IMR-90 (cell line): ENCODE measurements at places on chromosomes 2 and 18. TPM values are rescaled to one million over a fixed set of nuclear protein-coding genes. Genes with fewer than 3 reads are reported as not detected.

DNA sequence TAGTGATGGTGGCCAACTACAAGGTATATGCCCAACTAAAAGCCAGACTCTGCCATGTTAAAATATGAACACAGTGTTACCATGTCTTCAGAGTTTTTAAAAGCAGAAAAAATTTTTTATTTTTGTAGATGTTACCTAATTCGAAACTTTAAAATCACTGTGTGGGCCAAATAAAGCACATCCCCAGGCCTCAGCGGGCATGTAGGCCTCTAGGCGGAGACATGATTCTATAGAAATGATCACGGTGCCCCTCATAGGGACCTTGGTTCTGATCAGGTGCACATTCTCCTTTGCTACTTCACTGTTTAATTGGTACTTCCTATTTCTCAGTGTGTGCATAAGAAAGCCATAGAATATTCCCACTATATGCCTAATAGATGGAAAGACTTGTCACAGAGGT, 349.2 kb downstream of the XIRP2 start:
- no peak overlapping the region for H3K27ac ChIP-seq
- no peaks in the 10 kb centered on the region for H3K36me3 ChIP-seq
- no peaks in the 10 kb centered on the region for H3K27me3 ChIP-seq

Gene SH3RF3
- total RNA-seq, result 3.4 and 3.9 TPM in 2 replicates

Gene NFATC1
- 0.28 and 0.36 TPM in 2 replicates for total RNA-seq

Gene IL1A
- 0.83 and 1.1 TPM in 2 replicates for total RNA-seq

DNA sequence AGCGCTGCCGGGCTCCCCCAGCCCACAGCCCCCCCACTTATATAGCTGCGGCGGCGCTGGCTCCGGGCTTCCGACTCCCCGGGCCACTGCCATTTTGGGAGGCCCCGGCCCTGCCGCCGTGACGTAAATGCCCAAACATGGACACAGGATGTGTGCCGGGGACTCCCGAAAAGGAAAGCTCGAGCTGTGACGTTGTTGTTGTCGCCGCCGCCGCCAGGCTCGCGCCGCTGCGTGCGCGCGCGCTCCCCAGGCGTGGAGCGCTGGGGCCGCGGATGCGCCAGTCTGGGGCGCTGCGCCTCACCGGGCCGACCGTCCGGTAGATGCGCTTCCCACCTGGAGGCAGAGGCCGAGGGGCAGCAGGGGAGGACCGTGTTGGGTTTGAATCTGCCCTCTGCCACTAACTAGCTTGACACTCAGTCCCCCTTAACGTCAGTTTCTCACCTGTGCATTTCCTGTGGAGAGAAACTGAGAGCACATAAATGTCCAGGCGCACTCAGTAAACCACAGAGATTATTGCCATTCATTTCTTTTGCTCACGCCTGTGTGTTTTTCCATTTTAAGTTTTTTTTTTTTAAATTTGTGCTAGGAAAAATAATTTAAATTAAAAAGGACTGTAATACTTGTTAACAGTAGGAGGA, at the start of gene EGR4:
EGR4 (minus strand) TSS at position 15 of the 638 bp plus-strand sequence. CDS start 231 bp downstream, outside the sequence.
- no peak within 1 kb of the TSS for H3K27ac ChIP-seq
- peak within 1 kb of the TSS; percentile 65 for H3K4me3 ChIP-seq
- no peaks in the 10 kb centered on the region for H3K36me3 ChIP-seq
- peak; percentile 74 for DNase-seq
- no peaks in the 10 kb centered on the region; the same call in 1 of the 2 replicates for H3K4me1 ChIP-seq
